ENCODE measurements at places on chromosomes 2 and 18.

DNA sequence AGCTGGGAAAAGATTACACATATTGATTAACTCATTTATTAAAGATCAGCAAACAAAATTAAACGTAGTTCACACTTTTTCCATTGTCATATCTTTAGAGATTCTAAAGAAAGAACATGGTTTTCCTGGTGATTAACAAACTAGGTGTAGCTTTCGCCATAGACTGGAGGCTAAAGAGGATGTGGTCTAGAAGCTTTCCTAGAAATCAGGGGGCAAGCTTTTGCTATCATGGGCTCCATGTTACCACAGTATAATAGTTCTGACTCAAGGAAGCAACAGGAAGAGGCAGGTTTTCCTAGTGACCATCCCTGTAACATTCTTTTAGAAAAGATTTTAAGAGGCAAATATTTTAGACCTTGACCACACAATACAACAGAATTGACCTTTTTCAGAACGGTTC is 232.7 kb downstream of the METTL4 start:
- DNase-seq = no peak

DNA sequence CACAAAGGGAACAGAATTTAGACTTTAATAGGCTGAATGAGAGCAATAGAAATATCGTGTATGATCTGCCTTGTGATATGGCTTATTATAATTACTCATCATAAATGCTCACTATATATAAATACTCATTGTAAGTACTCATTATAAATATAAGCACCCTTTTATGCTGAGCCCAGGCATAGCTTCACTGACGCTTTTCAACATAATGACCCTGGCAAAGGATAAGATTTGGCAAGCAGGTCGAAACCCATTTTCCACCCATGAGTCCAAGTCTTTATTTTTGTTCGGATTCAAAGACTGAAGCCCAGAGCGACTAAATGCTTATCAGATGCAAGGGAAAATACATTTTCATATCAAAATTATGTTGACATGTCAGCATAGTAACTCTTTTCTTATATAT is 500.4 kb downstream of the SLC4A3 start:
- no peak for DNase-seq

DNA sequence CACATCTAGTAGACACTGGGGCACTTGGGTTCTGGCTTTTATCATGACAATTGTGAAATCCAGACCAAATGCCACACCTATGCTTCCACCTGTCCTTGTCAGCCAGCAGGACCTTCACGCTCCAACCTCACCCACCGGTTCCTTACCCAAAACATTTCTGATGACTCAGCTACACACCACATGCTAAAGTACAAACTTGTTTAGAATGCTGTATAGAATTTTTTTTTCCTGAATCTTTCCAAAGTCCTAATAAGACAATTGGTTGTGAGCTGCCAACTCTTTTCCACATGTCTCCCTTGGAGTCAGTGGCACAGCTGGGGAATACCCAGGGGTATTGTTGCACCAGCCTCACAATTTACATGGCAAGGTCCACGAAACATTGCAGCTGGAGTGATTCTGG is 75.5 kb upstream of the LPIN2 start:
- DNase-seq = no peak

DNA sequence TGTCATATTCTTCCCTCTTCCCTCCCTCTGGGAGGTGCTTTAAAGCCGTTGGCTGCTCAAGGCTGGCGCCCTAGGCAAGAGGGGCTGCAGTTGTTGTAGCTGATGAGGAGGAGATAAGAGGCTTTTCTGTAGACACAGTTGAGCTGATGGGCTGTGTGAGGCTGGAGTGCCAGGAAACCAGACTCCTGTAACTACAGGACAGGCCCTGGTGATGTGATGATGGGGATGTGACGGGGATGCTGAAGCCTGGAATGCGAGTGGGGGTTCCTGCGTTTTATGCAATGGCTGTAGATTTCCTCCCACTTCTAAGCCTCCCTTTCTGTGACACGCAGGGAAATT is 5.7 kb upstream of the EFR3B start:
- DNase-seq = no peak

- no peak for DNase-seq
These were observed 112.4 kb upstream of the SLC66A3 start for GRCh38 chr2:11042841-11043240.

Data from AG04449 (cell line).